ENCODE measurements at places on chromosomes 13 and 19.

GRCh38 chr19:1653300-1653628, 849 bp upstream of the TCF3 start:
- DNase-seq: no peak

DNA sequence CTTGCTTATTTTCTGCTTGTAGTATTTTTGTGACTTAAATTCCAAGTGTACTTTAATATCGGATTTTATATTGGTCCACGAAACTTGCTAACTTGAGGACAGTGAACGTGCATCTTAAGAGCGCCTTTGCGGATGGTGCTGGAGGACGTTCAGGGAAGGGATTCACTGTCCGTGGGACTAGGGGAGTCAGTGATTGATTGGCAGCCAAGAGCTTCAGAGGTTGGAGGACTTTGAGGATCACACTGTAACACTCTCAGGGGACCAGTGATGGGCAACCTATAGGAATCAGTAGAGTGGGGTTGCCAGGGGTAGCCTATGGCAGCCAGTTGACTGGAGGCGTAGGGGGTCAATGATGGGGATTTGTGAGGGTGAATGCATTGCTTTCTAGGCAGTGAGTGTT, 516 bp downstream of the ZNF175 start:
- no peak for DNase-seq

DNA sequence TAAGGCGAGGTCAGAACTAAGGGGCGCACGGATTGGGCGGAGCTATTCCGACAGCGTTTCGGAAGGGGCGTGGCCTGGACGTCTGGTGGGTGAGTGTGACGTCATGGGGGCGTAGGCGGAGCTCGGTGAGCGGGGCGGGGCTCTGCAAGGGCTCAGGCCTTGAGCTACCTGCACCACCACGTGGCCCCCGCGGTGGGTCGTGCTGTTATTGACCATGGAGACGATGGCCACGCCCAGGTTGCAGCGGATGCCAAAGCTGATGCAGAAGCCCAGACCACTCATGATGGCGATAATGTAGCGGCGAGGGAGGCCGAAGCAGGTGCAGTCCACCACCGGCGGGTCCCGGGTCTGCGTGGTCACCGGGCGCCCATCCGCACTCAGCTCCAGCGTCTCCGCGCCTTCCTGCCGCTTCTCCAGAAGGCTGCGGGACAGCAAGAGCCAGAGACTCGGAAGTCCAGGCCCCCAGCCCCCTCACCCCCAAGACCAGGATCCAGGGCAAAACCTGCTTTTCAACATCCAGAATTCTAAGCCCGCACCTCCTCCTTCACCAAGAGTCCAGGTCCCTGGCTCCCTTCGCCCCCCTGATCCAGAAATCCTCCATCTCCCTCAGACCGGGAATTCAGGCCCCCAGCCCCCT, 4.8 kb downstream of the SLC17A7 start:
- DNase-seq: no peak

DNA sequence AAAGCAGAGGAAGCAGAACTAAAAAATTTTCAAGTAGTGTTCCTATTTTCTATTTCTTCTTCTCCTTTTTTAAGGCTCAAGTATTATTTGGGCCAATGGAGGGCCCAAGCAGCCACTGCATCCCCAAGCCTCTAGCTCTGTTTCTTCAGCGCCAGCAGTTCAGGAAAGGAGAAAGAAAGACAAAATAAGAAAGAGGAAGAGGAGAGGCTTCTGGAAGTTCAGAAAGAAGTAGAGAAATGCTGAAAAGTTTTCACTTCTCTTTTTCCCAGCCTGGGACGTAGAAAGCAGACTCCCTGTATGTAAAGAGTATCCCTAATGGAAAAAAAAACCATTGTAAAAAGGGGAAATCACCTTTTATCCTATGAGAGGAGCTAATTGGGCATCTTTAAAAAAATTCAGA, 165.5 kb upstream of the KLF12 start:
- no peak for DNase-seq

- no peak for DNase-seq
These were observed 21.2 kb upstream of the RBM26 start for GRCh38 chr13:79427265-79427664.

GRCh38 chr13:66689037-66689619, 541.0 kb downstream of the PCDH9 start:
- no peak for DNase-seq

DNA sequence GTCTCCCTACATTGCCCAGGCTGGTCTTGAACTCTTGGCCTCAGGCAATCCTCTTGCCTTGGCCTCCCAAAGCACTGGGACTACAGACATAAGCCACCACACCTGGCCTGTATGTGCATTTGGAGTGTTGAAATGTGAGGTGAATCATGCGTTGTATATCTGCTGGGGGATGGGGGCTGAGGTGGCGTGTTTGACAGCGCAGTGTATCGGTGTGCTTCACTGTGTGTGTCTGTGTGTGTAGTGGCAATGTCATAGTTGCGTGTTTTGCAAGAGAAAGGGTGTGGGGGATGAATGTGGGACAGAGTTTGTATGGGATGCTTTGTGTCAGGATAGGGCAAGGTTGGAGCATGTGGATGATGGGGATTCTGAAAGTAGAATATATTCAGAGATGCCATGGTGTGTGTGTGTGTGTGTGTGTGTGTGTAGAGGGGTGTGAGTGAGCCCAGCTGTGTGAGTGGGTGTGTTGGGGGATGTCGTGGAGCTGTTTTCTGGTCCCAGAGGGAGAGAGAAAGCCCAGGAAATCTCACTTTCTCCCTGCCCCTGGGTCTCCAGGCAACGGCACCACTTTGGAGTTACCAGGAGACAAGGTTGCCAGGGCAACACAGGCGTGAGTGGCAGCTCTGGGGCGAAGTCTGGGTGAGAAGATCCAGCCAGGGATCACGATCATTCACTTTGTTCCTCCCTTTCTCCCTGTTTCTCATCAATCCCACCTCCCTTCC, 1.1 kb upstream of the SWSAP1 start:
- no peak for DNase-seq

DNA sequence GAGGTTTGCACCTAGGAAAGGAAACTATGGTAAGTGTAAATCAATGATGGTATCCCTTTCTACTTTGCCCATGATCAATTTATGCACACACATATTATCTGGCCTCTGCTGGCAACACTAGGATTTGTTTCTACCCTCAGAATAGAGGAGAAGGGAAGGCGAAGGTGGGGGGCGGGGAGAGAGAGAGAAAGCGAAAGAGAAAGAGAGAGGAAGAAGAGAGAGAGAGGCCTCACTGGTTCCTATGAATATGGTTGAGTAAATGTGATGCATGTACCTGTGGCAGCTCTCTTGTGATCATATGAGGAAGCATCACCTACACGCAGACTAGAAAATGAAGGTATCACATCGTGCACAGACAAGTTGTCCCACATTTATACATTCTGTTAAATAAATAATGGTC, 882.0 kb upstream of the SLITRK6 start:
- no peak for DNase-seq

GRCh38 chr13:104586051-104586746, 1520.0 kb upstream of the SLC10A2 start:
- no peak for DNase-seq

GRCh38 chr19:53808710-53809125, 15.4 kb downstream of the NLRP12 start:
- DNase-seq: no peak

DNA sequence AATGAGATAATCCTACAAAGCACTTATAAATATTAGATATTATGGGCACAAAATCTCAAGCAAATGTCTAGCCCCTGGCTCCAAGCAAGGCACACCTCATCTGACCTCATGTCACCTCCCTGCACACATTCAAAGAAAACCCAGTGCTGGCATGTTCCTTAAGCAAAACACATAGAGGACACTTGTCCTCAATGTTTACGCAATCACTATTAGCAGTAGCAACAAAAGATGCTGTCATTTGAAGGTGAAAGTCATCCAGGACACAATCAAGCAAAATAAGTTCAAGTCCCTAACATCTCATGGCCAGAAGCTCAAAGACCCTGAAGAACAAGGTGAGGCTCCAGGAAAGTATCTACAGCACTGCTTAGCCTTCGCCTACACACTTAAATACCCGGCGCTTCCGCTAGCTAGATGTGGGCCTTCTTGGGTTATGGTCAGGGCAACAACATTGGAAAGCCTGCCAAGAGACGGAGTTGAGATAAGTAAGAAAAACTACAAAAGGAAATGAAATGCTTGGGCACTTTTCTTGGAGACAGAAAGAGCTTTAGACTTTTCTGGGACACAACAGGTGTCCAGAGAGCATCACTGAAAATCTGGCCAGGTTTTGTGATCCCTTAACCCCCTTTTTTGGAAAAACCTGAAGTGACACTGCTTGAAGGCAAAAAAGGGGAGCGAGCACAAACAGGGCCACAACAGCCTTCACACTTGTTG, 85.7 kb downstream of the FOXO1 start:
- DNase-seq: no peak

- no peak for DNase-seq
These were observed 13.7 kb downstream of the TLE2 start for GRCh38 chr19:3015126-3016057.
